ENCODE measurements at places on chromosomes 11 and 22. TPM values are rescaled to one million over a fixed set of nuclear protein-coding genes. Genes with fewer than 3 reads are reported as not detected.

DNA sequence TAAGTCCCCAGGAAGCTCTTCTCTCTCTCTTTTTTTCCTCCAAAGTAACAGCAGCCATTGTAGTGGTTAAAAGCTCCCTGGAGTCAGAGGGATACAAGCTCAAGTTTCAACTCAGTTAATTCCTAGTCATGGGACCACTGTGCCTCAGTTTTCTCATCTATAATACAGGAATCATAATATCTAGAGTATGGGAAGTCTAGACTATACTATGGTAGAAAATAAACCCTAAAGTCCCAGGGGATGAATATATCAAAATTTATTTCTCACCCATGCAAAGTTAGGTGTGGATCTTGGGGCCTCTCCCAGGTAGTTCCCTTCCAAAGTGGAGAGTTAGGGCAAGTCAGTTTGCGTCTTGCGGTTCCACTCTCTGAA lies 33.7 kb downstream of the C11orf58 start:
- DNase-seq = no peak

- DNase-seq = peak; percentile 31
Observed at GRCh38 chr11:30196400-30197206, 34.2 kb upstream of the FSHB start.

DNA sequence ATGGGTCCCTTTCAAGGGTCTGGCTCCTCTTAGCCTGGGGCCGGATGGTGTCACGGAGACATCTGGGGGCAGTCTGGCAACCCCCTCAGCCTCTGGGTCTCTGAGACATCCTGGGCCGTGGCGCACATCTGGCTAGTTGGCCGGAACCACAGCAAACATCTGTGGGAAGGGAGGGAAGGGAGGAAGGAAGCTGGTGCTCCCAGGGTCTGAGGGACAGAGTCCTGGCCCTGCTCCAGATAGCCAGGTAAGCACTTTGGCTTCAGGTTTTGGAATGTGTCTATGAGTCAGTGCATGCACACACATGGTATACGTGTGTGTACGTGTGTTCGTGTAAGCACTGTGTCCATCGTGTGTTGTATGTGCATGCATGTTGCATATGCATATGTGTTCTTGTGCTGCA lies 225.1 kb downstream of the MN1 start:
- DNase-seq = no peak

DNA sequence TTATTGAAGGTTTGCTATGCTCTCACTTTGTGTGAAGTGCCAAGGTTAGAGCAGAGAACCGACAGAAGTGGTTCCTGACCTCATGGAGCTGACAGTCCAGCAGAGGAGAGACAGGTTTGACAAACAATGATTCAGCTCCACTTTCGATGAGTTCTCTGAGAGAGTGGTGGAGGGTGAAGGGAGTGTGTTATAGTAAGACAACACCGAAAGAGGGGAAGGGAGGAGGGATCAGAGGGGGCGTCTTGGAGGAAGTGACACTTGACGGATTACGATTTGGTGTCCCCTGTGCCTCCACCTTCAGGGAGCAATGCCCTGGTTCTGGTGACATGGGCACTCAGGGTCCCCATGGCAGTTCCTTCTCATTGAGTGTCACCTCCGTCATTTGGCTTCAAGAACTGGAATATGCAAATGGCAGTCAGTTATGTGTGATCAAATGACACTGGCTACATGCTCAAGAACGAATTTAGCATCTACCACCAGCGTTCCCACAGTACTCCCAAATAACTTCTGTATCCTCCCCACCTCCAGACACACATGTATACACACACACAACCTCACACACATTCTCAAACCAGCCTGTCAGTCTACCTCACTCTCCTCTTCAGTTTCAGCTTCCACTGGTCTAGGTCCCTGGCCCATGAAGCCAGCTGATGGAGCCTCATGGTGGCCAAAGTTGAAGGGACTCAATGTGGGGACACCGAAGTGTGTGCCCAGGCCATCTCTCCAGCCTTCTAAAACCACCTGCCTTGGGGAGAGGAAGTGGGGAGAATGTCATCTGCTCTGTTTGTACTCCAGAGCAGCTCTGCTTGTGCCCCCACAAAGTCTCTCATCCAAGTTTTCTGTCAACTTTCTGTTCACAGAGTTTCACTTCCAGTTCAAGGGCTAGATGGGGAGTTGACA lies 31.4 kb upstream of the NUP160 start:
- DNase-seq = no peak

GRCh38 chr11:93155738-93156137 lies 42.1 kb downstream of the SLC36A4 start:
- DNase-seq = no peak

DNA sequence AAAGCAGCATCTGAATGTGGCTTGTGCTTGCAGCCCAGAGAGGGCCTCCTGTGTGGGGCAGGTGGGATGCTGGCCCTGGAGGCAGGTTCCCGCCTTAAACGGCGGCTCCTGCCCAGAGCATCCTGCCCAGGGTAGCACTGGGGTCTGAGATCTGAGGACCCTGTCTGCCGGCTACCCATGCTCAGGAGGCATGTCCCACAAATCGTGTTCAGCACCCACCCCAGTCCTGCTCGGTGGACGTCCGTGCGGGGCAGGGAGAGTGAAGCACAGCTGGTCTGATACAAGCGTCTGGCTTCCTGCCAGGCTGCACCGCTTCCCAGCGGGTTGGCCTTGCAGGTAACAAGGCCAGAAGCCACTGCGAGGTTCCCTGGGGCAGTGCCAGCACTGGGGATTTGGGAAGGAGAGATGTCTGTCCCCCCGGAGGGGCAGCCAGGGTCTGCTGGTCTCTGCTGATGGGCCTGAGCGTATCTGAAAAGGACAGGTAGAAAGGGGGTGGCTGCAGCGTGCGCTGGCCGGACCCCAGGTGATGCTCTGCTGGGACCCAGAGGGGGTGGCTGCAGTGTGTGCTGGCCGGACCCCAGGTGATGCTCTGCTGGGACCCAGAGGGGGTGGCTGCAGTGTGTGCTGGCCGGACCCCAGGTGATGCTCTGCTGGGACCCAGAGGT lies 3.6 kb downstream of the TRABD start:
- DNase-seq = no peak

GRCh38 chr11:88259431-88259830 lies 78.1 kb downstream of the CTSC start:
- no peak for DNase-seq

GRCh38 chr11:47060807-47061206 lies 115.9 kb downstream of the ARFGAP2 start:
- no peak for DNase-seq

GRCh38 chr22:20247010-20247505 lies 21.1 kb downstream of the RTN4R start:
- no peak for DNase-seq

- no peak for DNase-seq
Observed at GRCh38 chr11:100923555-100923954, 206.1 kb downstream of the PGR start.

DNA sequence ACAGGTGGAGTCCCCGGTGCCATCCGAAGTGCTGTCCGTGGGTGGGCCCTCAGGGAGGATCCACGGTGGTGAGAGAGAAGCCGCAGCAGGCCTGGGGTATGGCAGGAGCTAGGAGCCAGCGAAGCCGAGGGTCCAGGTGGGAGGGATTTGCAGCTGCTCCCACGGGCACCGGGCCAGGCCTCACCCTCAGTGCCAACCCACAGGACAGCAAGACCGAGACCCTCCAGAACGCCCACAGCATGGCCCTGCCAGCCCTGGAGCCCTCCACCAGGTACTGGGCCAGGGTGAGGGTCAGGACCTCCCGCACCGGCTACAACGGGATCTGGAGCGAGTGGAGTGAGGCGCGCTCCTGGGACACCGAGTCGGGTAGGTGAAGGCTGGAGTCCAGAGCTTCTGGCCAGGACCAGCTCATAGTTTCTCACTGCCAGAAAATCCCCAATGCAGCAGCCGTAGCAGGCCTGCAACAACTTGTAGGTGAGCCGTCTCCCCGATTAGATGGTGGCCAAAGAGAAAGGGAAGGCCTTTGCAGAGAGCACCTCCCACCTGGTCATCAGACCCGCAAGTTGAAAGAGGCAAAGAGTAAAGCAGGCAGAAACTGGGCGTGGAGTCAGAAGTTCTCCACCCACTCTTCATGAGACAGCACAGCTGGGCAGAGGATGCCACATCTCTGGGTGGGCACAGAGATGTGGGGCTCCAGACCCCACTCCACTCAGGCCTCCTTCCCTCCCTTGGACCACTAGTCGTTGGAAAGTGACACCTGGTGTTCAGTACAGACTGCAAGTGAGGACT lies 20.4 kb downstream of the CSF2RB start:
- no peak for DNase-seq

DNA sequence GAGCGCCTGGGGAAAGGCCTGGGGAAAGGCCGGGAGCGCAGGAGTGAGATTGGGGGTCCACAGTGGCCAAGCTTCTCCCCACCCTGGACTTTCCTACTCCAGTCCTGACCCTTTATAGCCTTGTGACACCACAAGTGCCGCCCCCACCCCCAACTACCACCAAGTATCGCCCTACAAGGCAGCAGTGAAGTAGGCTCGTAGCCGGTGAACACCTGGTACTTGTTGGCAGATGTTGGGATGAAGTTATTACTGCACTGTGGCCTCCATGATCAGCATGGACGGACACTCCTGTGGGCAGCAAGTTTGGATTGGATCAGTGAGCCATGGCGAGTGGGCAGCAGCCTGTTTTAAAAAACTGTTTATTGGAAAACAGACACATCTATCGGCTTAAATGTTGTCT lies 45.0 kb downstream of the EIF3F start:
- no peak for DNase-seq

DNA sequence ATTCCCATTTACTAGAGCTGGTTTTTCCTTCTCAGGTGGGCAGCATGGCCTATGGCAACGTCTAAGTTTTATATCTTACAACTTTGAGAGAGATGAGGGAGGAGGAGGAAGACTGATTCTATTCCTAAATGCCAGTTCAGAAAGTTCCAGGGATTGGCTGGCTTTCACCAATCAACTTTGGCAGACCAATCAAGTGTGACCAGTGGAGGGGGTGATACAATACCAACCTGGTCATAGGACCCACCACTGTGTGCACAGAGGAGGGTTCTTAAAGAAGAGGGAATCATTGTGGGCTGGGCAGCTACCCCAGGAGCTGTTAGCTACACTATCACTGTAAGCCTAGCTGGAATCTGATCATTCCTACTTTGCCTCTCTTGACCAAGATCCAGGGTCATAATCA lies 8.1 kb downstream of the DIXDC1 start:
- DNase-seq = no peak

GRCh38 chr11:73838443-73839122 lies 38.1 kb downstream of the COA4 start:
- no peak for DNase-seq

- no peak for DNase-seq
Observed at GRCh38 chr22:50032109-50032871, 19.7 kb upstream of the IL17REL start.

DNA sequence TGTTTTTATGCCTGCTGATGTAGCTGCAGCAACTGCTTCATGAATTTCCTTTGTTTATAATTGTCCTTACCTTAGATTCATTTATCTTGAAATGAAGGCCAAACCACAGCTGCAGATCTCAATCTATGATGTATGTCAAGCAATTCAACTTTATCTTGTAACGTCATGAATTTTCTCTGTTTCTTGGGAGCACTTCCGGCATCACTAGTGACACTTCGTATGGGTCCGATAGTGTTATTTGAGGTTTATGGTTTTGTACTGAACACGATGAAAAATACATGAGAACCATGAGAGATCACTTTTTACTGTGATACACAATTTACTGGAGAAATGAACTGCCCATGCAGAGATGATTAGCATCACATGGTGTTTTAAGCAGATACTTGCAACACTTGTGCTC lies 98.5 kb downstream of the CSTPP1 start:
- no peak for DNase-seq

GRCh38 chr11:77400775-77401449 lies 73.0 kb downstream of the PAK1 start:
- DNase-seq = no peak

GRCh38 chr11:6895010-6895409 lies 2.7 kb upstream of the OR2D2 start:
- no peak for DNase-seq

Gene HOATZ
- total RNA-seq = not detected

Gene REXO2
- total RNA-seq = 71.7 TPM

Gene NFRKB
- total RNA-seq = 33.1 TPM

Gene ASPHD2
- 14.9 TPM for total RNA-seq

Gene BDNF
- total RNA-seq = not detected

Gene MS4A3
- not detected for total RNA-seq

Gene IFITM2
- 496 TPM for total RNA-seq
